ENCODE measurements at places on chromosomes 6 and 20. TPM values are rescaled to one million over a fixed set of nuclear protein-coding genes. Genes with fewer than 3 reads are reported as not detected.
A peak's percentile ranks its signal among the peaks of the same experiment; 100 is the strongest.

The CDSN gene
- not detected for polyA plus RNA-seq

The SRMS gene
- polyA plus RNA-seq, result 0.16 TPM

The NRSN2 gene
- polyA plus RNA-seq, result 21.3 TPM

The GPX5 gene
- polyA plus RNA-seq, result not detected

The DNAH8 gene
- polyA plus RNA-seq, result 0.01 TPM

The OR2B6 gene
- polyA plus RNA-seq, result 0.07 TPM

The DUSP15 gene
- polyA plus RNA-seq, result 11.2 TPM

The MCM3 gene
- polyA plus RNA-seq, result 55.9 TPM

The MYCT1 gene
- 8.5 TPM for polyA plus RNA-seq

The GABRR1 gene
- polyA plus RNA-seq, result 0.06 TPM

The FNDC1 gene
- 22.0 TPM for polyA plus RNA-seq

- no peak for DNase-seq
Observed at GRCh38 chr6:159969204-159969912, 476 bp downstream of the IGF2R start.

DNA sequence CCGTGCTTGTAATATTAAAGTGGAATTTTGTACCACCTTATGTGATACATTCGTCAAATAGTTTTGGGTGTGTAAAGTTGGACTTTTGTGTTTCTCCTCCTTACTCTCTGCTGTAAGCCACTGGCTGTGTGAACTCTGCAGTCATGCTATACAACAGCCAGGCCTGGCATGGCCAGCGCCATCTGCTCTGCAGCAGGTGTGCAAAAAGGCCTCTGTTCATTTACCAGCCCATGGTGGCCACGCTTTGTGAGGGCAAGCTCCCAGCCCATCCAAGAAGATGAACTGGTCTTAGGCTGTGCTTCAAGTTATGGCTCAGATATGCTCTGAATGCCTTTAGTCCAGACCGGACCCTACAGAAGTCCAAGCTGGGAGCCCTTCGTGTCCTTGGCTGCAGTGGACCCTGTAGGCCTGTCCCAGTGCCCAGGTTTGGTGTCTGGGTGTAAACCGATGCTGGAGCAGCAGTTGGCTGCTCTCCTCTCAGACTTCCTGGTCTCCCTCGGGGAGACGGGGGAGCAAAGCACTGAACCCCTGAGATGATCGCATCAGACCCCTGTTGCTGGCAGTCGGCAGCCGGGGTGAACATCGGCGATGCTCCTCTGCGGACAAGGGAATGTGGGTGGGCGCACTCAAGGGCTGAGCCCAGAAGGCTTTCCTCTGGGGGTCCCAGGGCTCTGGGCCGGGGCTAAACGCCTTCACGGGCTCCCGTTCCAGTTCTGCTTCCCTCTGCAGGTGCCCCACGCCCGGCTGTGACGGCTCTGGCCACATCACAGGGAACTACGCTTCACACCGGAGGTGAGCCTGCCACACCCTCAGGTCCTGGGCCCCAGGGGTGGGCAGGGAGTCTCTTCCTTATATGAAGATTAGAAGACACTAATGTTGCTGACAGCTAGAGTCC lies 28.6 kb upstream of the PCMTD2 start:
- DNase-seq, result peak; percentile 60

- no peak for DNase-seq
Observed at GRCh38 chr20:54017846-54018245, 52.5 kb downstream of the BCAS1 start.

- DNase-seq, result no peak
Observed at GRCh38 chr6:87431263-87431662, 23.5 kb downstream of the CFAP206 start.

DNA sequence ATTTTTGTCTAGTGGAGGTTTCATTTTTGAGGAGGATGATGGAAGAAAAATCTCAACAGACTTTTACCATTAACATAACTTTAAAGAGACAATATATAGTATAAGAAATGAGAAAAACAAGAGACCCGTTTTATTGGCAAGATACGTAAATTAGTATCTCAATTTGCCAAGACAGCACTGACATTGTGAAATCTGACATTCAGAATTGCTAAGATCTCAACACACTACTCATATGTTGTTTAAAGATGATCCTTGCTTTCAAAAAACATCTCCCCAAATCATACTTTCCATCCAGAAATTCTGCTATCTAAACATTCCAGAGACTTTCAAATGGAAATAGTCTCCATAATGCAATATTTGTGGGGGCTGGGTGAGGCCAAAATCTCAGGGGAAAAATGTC lies 220.9 kb upstream of the CEP162 start:
- no peak for DNase-seq

DNA sequence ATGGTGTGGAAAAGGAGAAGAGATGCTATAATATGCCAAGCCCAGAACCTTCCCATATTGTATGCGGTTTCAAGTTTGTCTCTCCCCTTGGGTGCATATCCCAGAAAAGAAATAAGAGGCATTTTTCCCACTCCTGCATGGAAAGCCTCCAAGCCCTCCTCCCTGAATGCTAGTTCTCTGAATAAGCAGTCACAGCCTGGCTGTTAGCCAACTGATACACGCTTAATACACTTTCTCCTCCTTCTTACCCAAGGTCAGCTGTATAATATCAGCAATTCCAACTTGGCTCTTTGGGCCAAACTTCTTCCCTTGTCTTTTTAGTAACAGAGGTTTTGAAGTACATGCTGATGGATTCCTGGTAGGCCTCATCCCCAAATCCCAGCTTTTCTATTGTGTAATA lies 440.1 kb downstream of the EPHA7 start:
- no peak for DNase-seq

- no peak for DNase-seq
Observed at GRCh38 chr6:139133262-139134063, 1.4 kb upstream of the HECA start.

GRCh38 chr6:135266675-135267074 lies 85.6 kb downstream of the MYB start:
- DNase-seq, result no peak

DNA sequence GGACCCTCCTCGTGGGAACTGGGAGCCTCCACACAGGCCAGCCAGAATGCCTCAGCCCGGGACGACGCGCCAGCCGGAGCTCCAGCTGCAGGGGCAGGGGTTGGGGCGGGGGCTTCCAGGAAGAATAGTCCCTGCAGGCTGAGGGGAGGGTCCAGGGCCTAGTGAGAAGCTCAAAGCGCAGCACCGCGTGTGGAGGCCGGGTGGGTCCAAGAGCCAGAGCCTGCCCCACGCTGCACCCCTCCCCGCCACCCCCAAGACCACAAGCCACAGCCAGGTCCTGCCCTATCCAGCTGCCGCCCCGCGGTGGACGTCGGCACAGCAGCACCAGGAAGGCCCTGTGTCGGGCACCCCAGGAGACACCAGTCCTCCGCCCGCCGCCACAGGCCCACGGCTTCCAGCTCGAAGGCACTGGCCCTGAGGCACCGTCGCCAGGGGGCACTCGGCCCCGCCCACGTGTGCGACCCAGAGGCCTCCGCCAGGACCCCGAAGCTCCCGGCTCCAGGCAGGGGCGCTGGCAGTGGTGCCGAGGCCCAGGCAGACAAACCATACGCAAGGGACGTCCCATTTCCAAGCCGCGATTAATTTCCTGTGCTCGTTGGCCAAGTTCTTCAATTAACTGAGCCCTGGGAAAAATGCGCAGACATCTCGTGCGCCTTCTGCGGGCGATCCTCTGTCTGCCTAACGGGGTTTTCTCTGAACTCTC lies 19.5 kb downstream of the KCNQ2 start:
- DNase-seq, result no peak

- no peak for DNase-seq
Observed at GRCh38 chr20:23278172-23278571, 72.4 kb upstream of the NXT1 start.

DNA sequence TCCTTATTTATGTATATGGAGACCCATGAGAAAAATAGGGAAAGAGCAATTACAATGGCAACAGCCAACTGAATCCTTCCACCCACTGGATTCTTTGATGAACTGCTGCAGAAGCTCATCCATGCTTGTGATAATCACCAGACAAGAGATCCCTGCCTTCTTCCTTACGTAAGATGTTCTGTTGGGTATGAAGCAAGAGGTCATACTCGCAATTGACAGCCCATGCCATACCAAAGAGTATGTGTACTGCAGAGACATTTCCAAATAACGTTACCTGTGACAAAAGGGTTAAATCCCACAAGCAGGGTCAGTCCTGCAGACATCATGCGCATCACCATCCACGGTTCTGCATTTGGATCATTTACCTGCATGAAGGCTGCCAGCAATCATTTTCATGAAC lies 27.8 kb downstream of the ELOVL5 start:
- DNase-seq, result no peak

GRCh38 chr6:133631421-133631820 lies 257.5 kb upstream of the TCF21 start:
- no peak for DNase-seq

DNA sequence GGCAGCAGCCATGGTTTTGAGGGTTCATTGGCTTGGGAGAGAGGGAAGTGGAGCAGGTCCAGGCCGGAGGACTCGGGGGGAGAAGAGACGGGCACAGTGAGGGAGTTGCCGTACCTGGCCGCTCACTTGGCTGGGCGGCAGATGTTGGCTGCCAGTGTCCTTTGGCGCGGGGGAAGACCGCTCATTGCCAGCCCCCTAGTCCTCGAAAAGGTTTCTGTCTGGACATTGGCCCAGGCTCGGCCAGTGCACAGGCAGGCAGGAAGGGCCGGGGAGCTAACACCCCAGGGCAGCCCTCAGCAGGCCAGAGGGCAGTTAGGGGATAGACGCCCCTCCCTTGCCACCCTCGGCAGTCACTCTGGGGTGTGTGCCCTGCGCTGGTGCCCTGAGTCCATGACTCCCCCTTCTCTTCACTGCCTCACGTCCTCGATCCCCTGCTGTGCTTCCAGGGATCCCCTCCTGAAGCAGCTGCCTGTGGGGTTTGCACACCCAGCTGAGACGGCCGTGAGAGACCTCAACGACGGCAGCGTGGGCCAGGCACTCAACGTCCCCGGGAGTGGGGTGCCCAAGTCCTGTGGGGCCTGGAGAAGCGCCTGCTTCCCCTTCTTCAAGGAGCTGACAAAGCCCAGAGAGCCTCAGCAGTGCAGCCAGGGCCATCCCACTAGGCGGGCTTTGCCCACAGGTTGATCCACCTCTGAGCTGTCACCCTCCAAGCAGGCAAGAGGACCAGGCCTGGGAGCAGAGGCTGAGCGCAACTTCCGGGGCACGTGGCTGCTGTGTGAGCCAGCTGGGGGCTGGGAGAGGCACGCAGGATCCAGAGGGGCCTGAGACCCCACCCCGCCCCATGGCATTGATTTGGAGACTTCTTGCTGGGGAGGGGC lies 20.4 kb downstream of the RBM38 start:
- DNase-seq, result no peak

DNA sequence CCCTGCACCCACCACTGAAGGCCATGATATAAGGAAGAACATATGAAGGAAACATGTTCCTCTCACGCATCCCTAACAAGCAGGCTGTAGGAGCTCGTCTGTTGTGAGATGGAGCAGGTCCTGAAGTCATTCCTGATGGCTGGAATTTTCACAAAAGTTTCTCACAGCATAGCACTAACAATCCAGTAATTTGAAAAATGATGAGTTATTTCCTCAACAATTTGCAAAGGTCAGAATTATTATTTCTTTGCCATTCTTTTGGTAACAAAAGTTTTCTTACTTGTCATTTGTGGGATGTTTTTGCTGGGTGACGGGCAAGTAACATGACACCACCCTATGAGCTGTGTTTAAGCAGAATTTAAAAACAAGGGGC lies 27.6 kb upstream of the FRMD1 start:
- DNase-seq, result no peak

DNA sequence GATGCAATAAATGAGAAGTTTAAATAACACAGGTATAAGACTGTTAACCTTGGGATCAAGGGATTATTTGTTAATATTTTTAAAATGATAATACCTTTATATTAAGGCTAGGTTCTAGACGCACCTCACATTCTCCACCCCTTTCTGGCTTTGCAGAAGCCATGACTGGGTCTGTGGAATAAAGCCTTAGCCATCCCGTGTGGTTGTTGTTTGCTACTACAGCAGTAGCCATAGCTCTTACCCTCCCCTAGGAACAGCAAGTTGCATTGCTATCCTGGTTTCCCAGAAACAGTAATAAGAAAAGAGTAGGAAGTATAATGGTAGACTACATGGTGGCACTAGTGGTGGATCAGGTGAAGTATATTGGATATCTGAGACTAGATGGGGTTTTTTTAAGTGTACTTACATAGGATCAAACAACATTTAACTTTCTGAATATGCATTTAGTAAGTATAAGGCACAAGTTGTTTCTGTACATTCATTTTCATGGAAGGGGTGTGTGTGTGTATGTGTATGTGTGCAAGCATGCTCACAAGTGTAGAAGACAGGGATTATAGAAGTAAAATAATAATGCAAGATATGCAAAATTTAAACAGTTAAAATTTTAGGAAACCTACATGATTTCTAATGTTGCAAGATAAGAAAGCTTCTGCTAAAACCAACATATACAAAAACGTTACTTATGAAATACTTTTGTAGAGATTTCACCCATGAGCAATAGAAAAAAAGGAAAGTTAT lies 384.2 kb downstream of the PRKN start:
- no peak for DNase-seq

DNA sequence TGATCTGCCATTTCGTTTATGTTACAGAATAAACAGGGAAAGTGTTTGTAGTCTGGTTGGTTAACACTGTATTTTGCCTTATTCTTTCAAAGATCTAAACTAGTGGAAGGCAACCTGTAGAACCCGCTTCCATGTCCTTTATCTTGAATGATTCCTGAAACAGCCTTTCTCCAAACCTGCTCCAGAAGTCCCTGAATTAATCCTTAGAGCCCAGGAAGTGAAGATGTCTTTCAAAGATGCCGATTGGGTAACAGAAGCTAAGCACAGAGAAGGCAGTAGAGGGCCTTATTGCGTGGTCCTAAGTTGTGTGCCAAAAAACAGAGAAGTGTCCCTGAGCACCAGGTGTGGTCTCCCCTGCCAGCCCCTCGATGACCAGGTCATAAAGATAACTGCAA lies 19.2 kb upstream of the ZSCAN16 start:
- DNase-seq, result no peak

DNA sequence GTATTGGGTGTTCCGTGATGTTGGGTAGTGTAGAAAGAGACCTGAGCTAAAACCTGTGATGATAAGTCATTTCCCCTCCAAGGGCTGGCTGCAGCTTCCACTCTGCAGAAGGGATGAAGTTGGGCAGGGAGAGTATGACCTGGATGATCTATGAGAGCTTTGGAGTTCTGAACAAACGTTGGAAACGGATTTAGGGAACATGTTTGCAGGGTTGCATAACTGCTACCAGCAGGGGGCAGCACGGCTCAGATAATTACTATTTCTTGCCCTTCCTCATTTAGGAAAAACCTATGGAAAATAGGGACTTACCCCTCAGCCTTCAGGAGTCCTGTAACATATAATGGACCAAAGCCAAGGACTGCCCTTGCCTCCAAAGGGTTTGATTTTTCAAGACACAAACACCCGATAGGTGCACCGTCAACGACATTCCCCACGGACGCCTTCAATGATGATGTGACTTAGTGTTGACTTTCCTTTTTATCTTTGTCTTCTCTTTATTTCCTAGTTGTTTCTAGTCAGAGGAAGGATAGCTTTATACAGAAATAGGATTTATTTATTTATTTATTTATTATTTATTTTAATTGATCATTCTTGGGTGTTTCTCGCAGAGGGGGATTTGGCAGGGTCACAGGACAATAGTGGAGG lies 164.9 kb upstream of the SASH1 start:
- DNase-seq, result peak; percentile 11

- no peak for DNase-seq
Observed at GRCh38 chr6:160456214-160456546, 108.0 kb downstream of the SLC22A3 start.

GRCh38 chr6:117976030-117976651 lies 69.1 kb downstream of the SLC35F1 start:
- DNase-seq, result peak; percentile 9

- no peak for DNase-seq
Observed at GRCh38 chr6:4078691-4079471, at the start of gene FAM217A. Gene FAM217A, minus strand, starts transcription at chr6:4079137. Its CDS starts 1,723 bp downstream, at chr6:4077414.
